NCI-H774 (cell line): ENCODE measurements at places on chromosomes 6 and 20.

DNA sequence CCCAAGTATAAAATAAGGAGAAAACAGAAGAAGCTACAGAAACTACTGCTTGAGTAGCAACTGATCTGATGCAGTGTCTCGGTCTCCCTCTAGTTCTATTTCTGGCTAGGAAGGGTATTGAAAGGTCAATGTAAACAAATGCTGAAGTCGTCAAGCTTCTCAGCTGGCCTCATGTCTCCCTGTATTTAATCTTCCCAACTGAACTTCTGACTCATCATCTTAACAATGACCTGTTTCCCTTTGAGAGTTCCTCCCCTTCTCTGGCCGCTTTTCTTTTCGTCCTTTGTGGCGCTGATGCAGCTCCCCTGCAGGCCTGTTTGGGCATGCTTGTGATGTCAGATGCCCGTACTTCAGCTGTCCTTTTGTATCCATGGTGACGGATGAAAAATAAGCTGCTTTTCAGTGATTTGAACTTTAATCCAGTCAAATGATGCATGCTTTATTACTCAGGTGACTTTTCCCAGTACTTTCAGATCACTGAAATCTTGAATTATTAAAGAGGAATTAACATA lies 7.8 kb upstream of the LCA5 start:
- DNase-seq, result peak; percentile 96

- peak; percentile 44 for DNase-seq
These were observed 78.3 kb upstream of the CTNNBL1 start for GRCh38 chr20:37615340-37616109.

- no peak for DNase-seq
These were observed 25.2 kb upstream of the RNF24 start for GRCh38 chr20:4040283-4041179.

GRCh38 chr6:71404145-71404966 lies 115.7 kb downstream of the OGFRL1 start:
- no peak for DNase-seq

GRCh38 chr6:50864601-50865000 lies 45.9 kb downstream of the TFAP2B start:
- DNase-seq, result no peak

DNA sequence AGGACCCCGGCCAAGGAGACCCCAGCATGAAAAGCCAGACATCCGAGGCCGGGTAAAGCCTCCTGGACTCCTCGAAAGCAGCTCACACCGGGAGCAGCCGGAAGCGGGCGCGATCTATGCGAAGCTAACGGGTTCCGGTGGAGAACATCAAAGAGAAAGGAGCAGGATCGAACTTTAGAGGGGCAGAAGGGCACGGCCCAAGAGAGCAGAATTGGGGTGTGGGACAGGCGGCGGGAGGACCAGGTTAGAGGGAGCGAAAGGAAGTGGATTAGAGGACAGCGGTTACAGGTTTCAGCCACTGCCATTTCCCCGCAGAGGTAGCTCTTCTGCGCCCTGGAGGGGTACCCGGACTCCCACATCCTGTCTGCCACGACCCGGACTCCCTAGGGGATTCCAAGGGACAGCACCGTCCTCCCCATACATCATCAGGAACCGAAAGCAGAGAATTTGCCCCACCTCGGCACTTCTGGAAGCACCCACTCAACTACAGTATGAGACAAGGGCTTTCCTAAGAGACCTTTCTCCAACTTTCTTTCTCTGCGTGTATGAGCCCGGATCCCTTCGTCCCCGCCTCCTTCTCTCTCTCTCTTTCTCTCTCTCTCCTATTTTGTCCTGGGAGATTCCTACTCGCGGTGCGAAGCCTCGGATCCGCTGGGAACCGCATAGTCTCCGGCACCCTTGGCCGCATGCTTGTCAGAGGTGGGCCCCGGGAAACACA lies 507 bp upstream of the VGLL2 start:
- peak; percentile 72 for DNase-seq
